Naive thymus-derived CD8-positive, alpha-beta T cell (primary cell): ENCODE measurements at places on chromosomes 6 and 20.

DNA sequence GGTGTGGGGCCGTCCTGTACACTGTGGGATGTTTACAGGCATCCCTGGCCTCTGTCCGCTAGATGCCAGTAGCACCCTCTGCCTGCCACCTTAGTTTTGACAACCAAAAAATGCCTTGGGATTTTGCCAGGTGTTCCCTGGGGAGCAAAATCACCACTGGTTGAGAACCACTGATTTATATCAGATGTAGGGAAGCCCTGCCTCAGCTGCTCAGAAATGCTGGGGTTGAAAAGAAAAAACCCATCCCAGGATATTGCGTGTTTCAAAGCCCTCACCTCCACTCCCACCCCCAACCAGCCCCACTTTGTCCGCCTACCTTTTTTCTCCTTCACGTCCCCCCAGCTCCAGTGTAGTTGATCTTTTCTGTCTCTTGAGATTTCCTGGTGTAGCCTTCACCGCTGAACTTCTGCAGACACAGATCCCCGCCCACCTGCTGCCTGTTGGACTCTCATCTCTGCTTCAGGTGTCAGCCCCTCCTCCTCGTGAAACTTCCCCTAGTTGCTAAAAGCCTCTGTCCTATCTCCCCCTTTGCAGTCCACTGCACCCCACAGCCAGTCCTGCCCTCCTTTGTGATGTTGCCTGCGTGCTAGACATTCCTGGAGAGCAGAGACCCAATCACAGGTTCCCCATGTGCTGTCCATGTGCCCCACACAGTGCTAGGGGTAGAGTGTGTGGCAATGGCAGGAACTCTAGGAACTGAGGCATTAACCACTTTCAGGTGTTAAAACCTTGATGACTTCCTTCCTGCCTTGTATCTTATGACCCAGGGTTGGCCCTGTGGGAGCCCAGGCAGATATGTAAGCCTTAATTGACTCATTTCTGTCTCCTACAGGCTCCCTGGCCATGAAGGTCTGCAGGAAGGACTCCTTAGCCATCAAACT is 98.9 kb downstream of the TBC1D7 start:
- no peak for DNase-seq

GRCh38 chr20:17556837-17557674 is 12.8 kb upstream of the DSTN start:
- no peak for DNase-seq

- DNase-seq = no peak
Observed at GRCh38 chr6:137666202-137666774, 172.1 kb upstream of the OLIG3 start.

GRCh38 chr6:160010067-160010466 is 41.2 kb downstream of the IGF2R start:
- no peak for DNase-seq

GRCh38 chr6:139303185-139303584 is 11.4 kb upstream of the TXLNB start:
- no peak for DNase-seq

DNA sequence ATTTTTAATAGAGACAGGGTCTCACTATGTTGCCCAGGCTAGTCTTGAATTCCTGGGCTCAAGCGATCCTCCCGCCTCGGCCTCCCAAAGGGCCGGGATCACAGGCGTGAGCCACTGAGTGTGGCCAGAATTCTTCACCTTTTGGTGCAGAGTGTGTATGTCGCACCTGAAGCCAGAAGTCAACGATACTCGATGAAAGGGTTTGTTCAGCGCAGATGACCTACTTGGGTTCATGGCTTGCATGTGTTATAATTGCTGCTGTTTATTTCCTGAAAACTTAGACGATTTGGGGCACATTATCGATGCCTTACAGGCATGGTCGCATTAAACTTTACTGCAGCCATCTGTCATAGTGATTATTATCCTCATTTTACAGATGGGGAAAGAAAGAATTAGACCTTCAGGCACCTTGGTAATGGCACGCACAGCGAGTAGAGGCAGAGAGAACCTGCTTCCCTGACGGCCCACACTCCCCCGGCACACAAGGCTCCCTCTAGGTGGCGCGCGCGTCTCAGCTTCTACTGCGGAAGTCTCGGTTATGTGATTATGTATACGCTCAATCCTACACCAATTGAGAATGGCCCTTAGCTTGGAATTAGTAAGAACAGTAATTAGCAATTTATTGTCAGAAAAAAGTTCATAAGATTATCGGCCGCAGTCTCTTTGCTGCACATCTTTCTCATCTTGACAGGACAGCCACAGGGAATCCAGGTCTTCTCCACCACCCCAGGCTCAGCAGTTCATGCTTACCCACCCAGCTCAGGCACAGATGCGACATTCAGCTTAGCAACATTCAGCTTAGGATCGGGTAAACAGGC is 212.8 kb upstream of the PROKR2 start:
- DNase-seq = peak; percentile 81

- no peak for DNase-seq
Observed at GRCh38 chr20:8361006-8361652, 229.1 kb downstream of the PLCB1 start.

- no peak for DNase-seq
Observed at GRCh38 chr6:154458565-154459470, 51.7 kb downstream of the CNKSR3 start.

DNA sequence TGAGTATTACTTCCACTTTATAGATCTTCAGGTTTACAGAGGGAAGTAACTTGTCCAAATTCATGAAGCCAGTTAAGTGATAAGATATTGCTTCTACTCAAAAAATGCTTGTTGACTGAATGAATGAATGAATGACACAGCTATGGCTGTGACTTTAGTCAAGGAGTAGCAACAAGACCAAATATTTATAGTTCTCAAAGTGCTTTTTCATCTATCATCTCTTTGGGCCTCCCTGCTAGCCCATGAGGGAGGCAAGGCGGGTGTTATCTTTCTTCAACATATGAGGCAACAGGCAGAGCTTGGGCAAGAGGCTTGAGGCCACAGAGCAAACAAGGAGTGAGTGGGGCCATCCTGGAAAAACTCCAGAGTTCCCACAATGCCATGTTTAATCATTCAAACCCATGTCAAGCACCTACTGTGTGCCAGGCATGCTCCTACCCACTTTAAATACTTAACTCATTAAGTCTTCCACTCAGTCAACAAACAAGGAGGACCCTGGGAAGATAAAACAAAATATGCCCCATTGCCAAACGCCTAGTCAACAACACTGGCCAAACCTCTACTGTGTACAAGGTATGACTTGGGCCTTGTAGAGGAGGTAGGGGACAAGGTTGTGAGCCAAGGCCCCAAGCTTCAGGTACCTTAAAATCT is 15.9 kb downstream of the BCL2L1 start:
- DNase-seq = no peak

DNA sequence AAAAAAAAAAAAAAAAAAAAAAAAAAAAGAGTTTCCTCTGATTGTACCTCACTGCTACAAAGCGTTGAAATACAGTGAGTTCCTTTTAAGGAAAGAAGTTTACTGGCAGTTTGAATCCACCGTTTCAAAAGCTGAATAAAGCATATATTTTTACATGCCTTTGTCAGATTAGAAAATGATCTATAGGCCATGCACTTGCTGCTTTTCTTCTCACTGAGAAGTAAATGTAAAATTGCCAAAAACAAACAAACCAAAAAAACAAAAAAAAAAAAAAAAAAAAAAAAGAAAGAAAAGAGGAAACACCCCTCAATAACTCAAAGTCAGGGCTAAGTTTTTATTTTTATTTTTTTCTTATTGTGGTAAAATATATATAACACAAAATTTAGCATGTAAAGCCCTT is 81.9 kb downstream of the LYRM4 start:
- peak; percentile 25 for DNase-seq

DNA sequence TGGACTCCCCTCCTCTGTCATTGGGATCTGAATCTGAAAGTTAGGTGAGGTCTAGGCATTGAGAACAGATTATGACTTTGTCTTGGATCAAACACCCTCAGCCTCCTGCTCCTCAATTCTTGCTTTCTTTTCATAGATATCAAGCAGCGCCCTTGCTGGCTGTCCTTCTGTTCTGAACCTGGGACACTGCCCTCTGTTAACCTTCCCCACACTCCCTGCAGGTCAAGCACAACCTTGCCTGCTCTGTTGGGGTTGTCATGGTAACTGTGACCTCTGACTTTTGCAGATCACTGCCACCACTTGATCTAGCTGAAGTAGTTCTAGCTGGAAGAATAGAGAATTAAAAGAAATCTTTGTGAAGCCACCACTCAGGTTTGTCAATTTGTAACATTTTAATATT is 16.4 kb upstream of the MICA start:
- no peak for DNase-seq

DNA sequence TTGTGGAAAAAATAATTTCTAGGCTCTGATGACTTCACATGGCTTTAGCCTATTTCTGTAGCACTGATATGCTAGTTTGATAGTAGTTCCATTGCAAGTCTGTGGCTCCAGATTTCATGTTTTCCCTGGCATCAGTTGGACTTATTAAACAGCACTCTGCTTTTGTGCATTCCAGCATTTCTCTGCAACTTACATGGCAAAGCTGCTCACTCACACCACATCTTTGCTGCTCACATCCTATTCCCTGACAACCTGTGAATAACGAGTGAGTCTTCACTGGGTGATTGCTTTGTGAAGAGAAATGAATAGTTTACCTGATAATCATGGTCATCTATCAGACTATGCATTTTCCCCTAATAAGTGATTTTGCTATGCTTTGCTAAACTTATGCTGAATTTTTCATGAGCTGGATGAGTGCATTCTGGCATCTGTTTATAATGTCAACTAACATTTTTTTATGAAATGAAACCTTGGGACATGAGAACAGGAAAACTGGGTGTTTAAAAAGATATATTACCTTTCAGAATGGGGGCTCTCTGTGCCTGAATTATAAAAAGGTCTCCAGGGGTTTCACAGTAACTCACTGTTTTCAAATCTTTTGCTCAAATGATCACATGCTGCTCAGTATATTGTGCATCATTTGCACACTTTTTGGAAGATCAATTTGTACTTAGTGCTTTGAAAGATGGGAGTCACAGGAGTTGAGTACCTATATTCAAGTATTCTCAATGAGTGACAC is 301.8 kb downstream of the TBC1D32 start:
- no peak for DNase-seq

- DNase-seq = no peak
Observed at GRCh38 chr6:55955684-55956083, 80.3 kb upstream of the BMP5 start.

- no peak for DNase-seq
Observed at GRCh38 chr6:73586416-73586974, 65.7 kb upstream of the EEF1A1 start.

DNA sequence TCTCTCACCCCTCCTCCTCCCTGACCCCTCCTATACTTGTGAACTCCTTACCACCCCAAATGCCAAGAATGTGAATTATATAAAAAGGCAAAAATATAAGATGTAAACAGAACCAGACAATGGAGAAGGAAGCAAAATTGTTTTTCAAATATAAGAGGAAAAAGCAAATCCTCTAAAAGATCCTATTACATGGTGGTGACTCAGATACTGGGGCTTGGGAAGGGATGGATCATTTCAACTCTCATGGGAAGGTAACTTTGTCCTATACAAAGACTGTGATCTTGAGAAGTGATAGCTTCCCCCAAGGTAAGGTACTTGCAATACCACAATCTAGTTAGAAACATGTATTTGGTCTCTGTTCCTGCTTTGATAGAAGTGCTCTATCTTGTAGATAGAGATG is 24.6 kb upstream of the TNFRSF21 start:
- DNase-seq = no peak

DNA sequence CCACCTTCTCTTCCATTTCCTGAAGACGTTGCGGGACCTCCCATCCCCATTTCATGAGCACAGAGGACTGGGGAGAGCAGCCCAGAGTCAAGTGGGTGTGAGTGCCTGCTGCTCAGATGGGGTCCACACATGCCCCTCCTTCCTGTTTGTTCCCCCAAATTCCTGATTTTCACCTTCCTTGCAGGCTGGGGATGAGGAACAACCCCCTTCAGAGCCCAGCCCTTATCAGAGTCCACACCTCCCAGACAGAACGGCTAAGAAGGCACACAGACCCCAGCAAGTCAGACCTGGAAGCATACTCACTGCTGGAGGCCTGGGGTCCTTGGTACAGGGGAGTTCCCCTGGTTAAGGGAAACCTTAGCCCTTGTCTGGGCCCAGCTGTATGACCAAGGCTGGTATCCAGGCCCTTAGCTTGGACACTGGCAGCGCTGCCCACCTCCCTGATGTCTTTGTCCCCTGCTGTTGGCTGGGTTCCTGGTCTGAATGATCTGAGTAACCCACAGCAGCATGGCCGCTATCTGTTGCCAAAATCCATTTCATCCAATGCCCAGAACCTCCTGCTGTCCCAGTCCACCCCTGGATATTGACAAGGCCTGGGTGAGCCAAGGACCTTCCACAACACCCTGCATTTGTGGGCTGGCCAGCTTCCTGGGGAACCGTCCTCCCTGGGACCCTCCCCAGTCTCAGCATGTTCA is 230.9 kb downstream of the SYNDIG1 start:
- no peak for DNase-seq

DNA sequence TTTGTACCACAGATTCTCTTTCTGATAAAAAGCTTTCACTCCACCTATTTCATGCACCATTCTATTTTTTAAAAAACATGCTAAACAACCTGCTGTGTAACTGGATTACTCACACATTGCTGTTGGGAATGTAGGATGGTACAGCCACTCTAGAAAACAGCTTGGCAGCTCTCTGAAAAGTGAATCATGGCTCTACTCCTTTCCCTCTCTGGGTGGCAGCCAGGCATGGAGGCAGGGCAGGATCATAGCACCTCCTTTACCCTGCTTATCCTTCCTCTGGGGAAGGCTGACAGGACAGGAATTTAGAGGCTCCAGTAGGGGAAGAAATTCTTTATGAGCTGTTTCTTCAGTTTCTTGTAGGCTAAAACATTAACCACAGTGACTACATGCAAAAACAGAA is 6.7 kb upstream of the VNN2 start:
- DNase-seq = no peak

DNA sequence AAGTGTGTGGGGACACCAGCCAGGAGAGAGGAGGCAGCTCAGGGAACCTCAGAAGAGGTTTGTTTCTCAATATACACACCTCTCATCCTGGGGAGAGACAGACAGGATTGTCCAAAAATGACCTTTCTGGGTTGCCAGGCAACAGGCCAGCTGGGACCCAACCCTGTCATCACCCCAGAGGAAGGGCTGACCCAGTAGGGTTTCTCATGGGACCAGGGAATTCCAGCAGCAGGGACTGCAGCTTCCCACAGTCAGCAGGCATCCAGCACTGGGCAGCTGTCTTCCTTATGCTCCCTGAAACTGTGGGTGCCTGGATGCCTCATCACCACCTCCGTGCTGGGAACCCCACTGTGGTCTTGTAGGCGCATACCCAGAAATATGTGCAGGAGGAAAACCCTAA is 1.3 kb downstream of the C20orf202 start:
- DNase-seq = no peak

GRCh38 chr6:73965539-73966029 is 269.6 kb downstream of the CD109 start:
- DNase-seq = no peak

DNA sequence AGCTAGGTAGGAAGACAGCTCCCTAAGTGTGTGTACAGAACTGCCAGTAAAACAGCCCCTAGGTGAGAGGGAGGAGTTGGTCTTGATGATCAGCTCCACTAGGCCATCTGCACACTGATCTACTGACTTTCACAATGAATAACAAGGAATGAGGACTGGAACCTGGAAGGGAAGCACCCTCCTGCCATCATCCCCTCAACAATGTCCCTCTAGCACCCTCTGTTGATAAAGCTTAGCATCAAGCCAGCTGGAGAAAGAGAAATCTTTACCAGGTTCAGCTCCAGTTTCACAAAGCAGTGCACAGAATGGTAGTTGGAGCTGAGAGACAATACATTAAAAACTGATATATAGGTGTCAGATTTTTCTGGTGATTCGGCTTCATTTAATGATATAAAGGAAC is 57.2 kb upstream of the IRAK1BP1 start:
- DNase-seq = no peak
